ENCODE measurements at places on chromosomes 13 and 19.

DNA sequence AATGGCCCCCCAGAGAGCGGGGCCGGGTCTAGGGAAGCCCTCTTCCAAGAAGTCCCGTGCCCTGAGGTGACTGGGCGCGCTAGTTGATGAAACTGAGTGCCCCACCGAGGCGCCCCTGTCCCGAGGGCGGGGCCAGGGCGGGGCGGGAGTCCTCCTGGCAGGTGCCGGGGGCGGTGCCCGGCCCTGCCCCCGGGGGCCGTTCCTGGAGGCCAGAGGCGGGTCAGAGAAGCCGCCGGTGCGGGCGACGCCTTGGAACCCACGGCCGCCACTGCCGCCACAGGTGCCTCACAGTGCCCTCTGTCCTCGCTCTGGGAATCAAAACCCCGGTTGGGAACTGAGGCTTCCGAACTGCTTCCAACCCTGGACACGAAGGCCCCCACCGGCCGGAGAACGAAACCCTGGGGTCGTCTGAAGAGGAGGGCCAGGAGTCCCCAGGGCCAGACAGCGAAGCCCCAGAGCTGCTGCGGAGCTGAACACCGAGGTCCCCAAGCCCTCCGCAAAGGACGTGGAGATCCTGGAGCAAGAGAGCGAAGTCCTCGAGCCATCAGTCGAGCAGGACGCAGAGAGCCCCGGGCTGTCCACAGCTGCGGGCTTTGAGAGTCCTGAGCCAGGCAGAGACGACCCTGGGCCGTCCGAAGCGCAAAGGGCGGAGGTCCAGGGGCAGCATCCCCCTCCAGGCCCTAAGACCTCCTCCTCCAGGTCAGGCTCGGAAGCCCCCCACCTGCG lies at the start of gene MISP3:
Gene MISP3 (plus strand): TSS at position 252 of the 726 bp plus-strand sequence. CDS start 524 bp downstream, outside the sequence.
- no peak for DNase-seq

GRCh38 chr13:98813993-98814392 lies 61.5 kb upstream of the SLC15A1 start:
- no peak for DNase-seq

DNA sequence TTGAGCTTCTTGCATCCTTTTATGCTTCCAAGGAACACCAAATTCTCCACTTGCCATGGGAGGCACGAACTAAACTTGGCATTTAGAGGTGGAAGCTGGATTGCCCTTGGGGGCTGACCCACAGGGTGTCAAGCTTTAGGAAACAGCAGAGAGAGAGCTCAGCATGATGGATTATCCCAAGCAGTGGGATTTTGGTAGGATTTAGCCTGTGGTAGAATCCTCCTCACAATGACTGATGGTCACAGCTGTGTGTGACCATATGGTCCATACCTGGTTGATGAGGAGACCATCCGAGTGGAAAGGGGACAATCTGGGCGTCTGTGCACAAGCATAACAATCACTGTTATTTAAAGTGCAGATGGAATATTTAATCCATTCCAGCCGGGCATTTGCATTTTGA lies 40.1 kb upstream of the PSG9 start:
- no peak for DNase-seq

DNA sequence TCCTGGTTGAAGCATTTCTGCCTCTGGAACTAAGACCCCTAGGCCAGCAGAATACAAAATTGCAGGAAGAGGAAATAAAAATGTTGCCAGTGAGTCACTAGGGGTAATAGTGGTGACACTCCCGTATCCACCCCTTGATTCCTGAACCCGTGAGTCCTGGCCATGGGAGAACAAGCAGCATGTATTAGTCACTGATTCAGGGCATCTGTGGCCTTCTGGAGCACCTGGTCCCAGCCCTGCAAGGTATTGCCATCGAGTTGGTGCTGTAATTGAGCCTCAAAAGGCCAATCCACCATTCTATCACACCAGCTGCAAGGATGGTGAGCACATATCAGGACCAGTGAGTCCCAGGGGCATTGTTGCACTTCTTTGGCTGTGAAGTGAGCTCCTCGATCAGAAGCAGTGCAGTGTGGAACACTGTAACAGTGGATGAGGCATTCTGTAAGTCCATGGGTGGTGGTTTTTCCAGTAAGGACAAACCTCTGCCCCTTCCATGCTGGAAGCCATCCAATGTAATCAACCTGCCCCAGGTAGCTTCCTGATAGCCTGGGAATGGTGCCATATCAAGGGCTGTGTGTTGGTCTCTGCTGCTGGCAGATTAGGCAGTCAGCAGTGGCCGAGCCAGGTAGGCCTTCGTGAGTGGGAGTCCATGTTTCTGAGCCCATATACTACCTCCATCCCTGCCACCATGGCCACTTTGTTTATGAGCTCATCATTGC lies 39.6 kb downstream of the C1QTNF9 start:
- no peak for DNase-seq

- no peak for DNase-seq
These were observed 53.8 kb downstream of the SLC6A16 start for GRCh38 chr19:49271080-49271753.

GRCh38 chr19:6433165-6433564 lies 398 bp downstream of the SLC25A41 start:
- no peak for DNase-seq

DNA sequence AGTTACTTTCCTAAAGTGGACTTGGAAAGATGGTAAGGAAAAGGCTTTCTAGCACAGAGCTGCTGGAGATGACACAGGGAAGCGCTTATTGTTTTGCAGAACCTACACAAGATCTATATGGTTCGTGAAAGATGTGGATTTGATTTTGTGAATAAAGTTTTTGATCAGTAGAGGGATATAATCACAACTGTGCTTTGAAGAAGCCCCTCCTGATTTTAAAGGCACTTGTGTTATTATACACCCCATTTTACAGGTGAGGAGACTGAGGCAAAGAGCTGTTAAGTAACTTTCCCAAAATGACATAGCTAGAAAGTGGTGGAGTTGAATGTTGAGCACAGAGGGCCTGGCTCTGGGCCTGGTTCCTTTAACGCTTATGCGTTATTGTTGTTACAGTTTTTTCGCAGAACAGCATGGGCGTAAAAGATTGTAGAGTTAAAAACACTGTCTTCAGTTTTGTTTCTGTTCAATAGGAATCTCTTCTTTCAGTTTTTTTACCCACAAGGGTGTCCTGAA lies 1.4 kb downstream of the TDRD3 start:
- DNase-seq, result no peak

DNA sequence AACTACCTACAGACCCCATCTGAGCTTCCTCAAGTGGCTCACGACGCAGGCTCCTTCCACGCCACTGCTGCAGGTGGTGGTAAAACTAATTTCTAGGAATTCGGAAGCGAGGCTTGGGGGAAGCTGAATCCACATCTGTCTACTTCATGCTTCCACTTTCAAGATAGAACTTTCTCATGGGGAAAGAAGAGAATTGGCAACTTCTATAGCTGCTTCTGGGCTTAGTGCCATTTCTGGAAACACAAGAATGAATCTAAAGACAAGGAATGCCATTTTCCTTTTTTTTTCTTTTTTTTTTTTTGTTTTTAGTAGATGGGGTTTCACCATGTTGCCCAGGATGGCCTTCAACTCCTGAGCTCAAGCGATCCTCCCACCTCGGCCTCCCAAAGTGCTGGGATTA lies 2.8 kb upstream of the NLRP12 start:
- no peak for DNase-seq

DNA sequence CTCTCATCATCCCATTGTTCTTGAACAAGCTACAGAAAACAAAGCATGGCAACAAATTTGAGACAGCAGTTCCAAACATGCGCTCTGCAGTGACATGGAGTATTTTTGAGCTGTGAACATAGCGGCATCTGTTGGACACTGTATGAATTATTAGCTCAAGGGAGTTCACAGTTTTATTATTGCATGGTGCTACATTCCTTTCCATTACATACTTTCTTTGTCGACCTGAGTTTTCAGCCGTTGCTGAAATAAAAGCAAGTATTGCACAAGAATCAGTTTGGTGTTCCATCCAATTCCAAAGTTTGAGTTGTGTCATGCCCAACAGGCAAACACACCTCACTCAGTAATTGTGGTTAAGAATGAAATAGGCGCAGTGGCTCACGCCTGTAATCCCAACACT lies 30.1 kb upstream of the METTL21C start:
- peak; percentile 27 for DNase-seq

GRCh38 chr13:80361883-80362327 lies 21.0 kb upstream of the SPRY2 start:
- no peak for DNase-seq

DNA sequence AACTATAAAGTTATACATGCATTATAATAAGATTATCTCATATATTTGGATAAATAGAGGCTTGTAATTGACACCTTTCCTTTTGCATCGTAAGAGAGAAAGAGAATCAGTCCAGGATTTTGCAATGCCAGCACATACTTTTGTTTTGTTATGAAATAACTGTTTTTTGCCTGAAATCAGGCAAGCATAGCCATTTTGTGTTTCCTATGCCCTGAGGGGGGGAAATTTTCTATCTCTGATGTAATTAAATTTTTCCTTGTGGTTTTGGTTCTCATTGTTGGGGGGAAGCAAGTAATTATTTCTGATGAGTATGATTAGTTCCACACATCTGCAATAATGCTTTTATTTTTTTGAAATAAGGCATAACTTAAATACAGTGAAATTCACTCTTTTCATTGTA lies 229.4 kb downstream of the NDFIP2 start:
- DNase-seq, result no peak

DNA sequence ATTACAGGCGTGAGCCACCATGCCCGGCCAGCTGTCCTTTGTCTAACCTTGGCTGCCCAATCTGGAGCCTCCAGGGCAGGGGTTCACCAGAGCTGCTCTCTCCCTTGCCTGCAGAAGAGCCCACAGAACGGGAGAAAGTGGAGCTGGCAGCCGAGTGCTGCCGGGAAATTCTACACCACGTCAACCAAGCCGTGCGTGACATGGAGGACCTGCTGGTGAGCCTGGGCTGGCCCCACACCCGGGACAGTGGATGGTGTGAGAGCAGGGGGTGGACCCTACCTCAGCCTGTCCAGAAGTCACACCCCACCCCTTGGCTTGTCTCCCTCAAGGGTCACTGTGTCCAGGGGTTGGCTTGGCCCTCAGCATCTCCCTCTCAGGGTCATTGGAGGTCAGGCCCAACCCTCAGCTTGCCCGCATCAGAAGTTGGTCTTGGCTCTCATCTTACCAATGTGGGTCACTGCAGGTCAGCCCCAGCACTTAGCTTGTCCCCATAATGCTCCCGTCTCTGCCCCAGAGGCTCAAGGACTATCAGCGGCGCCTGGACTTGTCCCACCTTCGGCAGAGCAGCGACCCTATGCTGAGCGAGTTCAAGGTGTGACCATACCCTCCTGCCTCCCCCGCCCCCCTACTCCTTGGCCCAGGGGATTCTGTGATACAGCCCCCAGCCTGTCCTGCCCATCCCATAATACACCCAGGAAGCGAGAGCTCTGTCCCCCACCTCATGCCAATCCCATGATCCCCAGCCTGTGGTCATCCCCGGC lies 20.4 kb downstream of the ARHGEF1 start:
- DNase-seq, result no peak

- no peak for DNase-seq
These were observed 96.1 kb upstream of the SPATA13 start for GRCh38 chr13:24064371-24064770.

DNA sequence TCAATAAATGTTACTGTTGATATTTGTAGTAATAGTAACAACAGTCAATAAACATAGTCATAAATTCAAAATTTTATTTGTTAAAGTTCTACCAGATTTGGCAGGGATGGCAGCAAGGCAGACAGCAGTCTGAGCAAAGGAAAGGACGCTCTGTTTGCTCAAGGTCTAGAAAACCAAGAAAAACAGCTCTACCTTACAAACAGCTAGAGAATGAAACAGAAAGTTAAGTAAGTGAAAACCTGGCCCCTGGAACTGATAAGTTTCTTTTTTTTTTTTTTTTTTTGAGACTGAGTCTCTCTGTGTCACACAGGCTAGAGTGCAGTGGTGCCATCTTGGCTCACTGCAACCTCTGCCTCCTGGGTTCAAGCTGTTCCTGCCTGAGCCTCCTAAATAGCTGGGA lies 27.9 kb downstream of the ENOX1 start:
- DNase-seq, result peak; percentile 26

DNA sequence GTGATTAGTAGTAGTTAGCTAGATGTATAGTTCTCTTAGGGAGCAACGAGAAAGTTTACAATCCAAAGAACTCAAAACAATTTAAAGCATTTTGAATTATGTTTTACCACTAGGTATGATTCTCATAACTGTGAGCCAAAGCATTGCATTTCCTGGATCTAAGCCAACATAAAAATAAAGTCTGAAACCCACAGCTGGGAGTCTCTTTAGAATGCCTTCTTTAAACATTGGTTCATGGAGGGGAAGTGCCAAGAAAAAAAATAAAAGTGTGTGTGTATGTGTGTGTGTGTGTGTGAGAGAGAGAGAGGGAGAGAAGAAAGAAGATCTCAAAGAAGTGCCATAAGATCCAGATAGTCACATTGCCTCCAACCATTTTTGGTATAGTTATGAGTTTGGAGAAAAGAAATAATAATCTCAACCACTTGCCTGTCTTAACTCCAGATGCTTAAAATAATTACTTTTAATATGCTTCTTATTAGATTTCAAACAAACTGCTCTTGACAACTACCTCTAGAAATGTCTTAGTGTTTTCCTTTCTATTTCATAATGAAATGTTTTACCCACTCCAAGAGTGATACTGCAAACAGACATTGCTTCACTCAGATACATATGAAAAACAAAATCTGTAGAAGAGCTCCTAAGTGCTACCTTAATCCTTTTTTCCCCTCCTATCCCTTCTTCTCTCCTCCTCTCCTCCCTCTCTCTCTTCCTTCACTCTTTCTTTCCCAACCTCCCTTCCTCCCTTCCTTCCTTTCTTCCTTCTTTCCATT lies 554.1 kb downstream of the KCTD12 start:
- no peak for DNase-seq

GRCh38 chr19:41408256-41408655 lies 10.6 kb downstream of the BCKDHA start:
- DNase-seq, result no peak

GRCh38 chr13:66556306-66556705 lies 673.8 kb downstream of the PCDH9 start:
- DNase-seq, result no peak

GRCh38 chr13:44132710-44133109 lies 240.9 kb upstream of the SERP2 start:
- no peak for DNase-seq

- DNase-seq, result peak; percentile 76
These were observed 4.6 kb downstream of the PPP5C start for GRCh38 chr19:46351241-46352041.

DNA sequence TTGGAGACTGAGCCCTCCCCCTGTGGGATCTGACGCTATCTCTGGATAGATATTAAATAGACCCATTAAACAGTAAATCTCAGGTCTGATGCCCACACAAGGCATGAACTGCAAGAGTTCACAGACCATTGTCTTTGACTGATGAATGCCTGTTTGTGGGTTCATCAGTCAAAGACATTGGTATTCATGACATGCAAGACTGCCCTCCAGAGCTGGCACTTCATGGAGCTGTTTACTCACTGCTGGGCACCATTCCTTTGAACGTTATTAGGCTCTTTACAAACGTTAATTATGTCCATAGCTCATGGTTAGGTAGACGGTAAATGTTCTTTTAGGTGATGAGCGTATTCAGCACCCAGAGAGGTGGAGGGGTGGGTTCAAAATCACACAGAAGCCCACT lies 111.8 kb upstream of the PABPC3 start:
- no peak for DNase-seq

GRCh38 chr13:99859178-99860177 lies 112.1 kb downstream of the ZIC5 start:
- no peak for DNase-seq
